HepG2 (cell line): ENCODE measurements at places on chromosomes 6 and 20. TPM values are rescaled to one million over a fixed set of nuclear protein-coding genes. Genes with fewer than 3 reads are reported as not detected.

The WFDC12 gene
- not detected in 2 replicates for total RNA-seq

The HLA-DOB gene
- not detected in 2 replicates for total RNA-seq

The SAMD10 gene
- 5.1 and 6.1 TPM in 2 replicates for total RNA-seq

The KCNQ5 gene
- total RNA-seq = not detected in 2 replicates

The FLRT3 gene
- total RNA-seq = 0.28 and 0.44 TPM in 2 replicates

- DNase-seq = peak; percentile 20
These were observed 59.3 kb upstream of the STMND1 start for GRCh38 chr6:17042422-17043147.

GRCh38 chr6:148382861-148383260, 40.2 kb downstream of the SASH1 start:
- no peak for DNase-seq

DNA sequence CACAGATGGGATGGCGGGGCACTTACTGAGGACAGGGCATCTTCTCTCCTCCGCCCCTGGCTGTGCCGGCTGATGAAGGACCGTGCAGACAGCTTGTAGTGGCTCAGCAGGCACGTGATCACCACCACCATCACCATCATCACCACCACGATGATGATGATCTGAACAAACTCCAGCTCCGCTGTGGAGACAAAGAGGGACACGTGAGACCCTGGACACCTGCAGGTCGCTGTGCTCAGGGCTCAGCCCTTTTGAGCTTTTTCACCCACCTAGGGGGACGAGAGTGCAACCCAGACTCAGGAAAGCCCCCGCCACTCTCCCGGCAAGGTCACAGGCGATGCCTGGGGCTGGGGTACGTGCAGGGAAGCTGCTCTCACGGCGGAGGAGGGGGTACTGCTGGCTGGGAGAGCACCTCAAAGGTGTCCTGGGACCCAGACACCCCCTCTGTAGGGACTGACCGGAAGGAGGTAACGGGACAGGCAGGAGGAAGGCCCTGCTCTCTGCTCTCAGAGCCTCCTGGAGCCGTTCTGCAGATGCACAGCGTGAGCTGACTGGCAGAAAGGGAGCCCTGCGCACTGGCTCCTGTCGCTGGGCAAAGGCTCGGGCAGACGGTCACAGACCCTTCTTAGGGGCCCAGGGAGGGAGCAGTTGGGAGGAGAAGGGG, 39.4 kb upstream of the ZBP1 start:
- DNase-seq = no peak

DNA sequence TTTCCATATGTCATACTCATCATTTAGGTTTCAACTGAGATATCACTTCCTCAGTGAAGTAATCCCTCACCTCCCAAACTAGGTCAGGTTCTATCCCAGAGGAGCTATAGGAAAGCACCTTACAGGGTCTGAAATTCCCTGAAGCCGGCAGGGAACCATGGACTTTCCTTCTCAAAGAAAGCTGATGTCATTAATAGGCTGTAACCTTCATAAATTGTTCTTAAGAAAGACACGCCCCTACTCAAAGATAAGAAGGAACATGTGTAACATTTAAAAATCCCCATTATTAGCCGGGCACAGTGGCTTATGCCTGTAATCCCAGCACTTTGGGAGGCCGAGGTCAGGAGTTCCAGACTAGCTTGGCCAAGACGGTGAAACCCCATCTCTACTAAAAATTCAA, 50.0 kb upstream of the RNGTT start:
- no peak for DNase-seq

- no peak for DNase-seq
These were observed 43.0 kb downstream of the RPRD1B start for GRCh38 chr20:38076548-38076947.
